ENCODE measurements at places on chromosomes 7 and 10. TPM values are rescaled to one million over a fixed set of nuclear protein-coding genes. Genes with fewer than 3 reads are reported as not detected.

Gene OPN1SW
- not detected for total RNA-seq

Gene EPHB4
- total RNA-seq: 37.1 TPM

Gene RAMP3
- total RNA-seq: not detected

Gene GRM3
- total RNA-seq: not detected

Gene GLRX3
- 163 TPM for total RNA-seq

Gene CUEDC2
- 47.4 TPM for total RNA-seq

Gene KLLN
- total RNA-seq: not detected

Gene SLC13A1
- total RNA-seq: not detected

Gene HOXA10
- 6.1 TPM for total RNA-seq

Gene PDE6C
- total RNA-seq: not detected

Gene HELLS
- total RNA-seq: 32.2 TPM

Gene SVOPL
- total RNA-seq: not detected

Gene SUV39H2
- 27.6 TPM for total RNA-seq

Gene MBL2
- total RNA-seq: not detected

Gene NDUFA5
- total RNA-seq: 108 TPM

Gene ZNF804B
- total RNA-seq: 0.17 TPM

Gene TBX20
- 1.5 TPM for total RNA-seq

Gene CCL24
- total RNA-seq: not detected

Gene APBB1IP
- not detected for total RNA-seq

Gene ACSM6
- total RNA-seq: not detected

Gene TMEM176B
- total RNA-seq: 0.27 TPM

Gene TMEM270
- total RNA-seq: not detected

Gene KLF14
- 0.64 TPM for total RNA-seq

Gene PSD
- 0.06 TPM for total RNA-seq

Gene AS3MT
- total RNA-seq: not detected

Gene RPS24
- 3,319 TPM for total RNA-seq

Gene SPDYE5
- not detected for total RNA-seq

Gene CRHR2
- total RNA-seq: not detected

Gene NFKB2
- total RNA-seq: 6.1 TPM

Data from H4 (cell line).